ENCODE measurements at places on chromosomes 2 and 18.

DNA sequence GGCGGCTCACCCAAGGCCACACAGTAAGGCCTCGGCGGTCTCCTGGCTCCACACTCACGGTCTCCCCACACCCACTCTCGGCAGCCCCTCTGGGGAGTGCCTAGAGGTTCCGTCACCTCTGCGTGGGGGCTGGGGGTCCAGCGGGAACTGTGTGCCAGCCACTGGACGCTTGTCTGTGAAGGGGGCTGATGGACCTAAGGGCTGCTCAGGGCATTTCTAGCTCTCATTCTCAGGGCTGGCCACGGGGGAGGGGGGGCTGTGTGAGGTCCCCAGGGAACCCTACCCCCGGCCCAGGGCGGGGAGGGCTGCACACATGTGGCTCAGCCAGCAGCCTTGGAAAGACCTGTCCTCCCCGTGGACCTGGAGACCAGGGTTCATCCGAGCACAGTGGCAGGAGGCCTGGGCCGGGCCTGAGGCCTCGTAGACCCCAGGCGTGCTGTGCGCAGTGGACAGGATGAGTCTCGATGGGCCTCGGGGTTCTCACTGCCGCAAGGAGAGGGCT, 27.1 kb upstream of the ODC1 start:
- no peak for DNase-seq

- no peak for DNase-seq
Measured at GRCh38 chr2:120914839-120915521, 179.3 kb downstream of the GLI2 start.

- no peak for DNase-seq
Measured at GRCh38 chr2:9638532-9638931, 7.7 kb upstream of the YWHAQ start.

DNA sequence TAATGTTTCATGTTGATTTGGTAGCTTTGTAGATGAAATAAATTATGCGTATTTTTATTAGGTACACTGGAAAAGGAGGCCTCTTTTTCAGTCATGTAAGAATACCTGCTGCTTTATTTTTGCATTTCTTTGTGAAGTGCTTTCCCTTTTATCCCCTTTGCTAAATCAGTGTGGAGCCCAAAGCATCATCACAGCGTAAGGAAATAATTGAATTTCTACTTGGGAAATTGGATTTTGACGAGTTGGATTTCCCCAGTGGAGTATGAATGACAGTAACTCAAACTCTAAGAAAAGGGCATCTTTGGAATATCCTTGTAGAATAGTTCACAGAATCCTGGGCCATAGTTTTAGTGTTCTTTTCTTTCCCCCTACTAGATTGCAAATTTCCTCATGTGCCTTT, 97.2 kb downstream of the KCNJ3 start:
- no peak for DNase-seq

- no peak for DNase-seq
Measured at GRCh38 chr2:32958821-32959220, 12.1 kb downstream of the LTBP1 start.

- no peak for DNase-seq
Measured at GRCh38 chr2:169845016-169845415, 17.8 kb downstream of the UBR3 start.

DNA sequence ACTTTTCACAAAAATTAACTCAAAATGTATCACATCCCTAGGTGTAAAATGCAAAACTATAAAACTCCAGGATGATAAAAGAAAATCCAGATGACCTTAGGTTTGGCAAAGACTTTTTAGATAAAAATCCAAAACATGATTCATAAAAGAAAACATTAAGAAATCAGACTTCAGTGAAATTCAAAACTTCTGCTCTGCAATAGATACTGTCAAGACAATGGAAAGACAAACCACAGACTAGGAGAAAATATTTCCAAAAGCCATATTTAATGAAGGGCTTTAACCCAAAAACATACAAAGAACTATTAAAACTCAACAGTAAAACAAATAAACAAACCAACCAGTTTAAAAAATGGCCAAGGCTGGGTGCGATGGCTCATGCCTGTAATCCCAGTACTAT, 173.6 kb upstream of the SPOPL start:
- DNase-seq, result no peak

GRCh38 chr2:134773759-134774742, 55.3 kb upstream of the TMEM163 start:
- DNase-seq, result no peak

DNA sequence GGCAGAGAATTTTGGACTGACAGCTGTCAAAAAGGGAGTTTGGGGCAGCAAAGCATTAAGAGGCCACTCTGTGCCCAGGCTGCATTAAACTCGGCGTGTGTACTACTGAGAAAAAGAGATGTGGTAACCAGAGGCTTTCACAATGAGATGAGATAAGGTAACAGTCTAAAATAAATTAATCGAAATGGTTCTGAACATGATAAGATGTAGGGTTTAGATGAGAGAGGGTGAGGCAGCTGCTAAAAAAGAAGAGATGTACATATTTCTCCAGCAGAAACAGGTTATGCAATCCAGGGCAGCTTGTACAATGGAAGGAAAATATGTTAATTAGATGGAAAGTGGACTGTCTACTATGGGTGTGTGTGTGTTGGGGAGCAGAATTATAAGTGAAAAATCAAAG, 39.2 kb upstream of the ACTR3 start:
- DNase-seq, result no peak

DNA sequence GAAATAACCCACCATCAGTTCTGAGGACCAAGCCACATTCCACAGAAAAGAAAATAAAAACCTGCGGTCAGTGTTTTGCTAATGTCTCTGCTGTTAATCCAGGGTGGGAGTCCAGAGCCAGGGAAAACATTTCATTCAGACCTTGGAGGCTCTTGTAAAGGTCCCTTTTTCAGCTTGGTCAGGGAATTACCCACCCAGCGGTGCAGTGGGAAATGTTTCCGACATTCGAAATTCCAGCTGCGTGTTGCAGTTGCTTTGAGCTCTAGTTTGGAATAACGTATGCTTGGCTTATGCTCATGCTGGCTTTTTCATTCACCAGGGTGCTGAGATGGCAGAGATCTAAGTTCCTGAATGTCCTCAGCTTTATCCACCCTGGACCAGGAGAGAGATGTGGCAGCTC, 219.1 kb downstream of the TRIB2 start:
- no peak for DNase-seq

GRCh38 chr18:68985172-68985820, 187.4 kb downstream of the CCDC102B start:
- DNase-seq, result no peak

GRCh38 chr2:48890454-48891131, 135.1 kb upstream of the LHCGR start:
- no peak for DNase-seq

GRCh38 chr2:238689331-238689730, 158.6 kb upstream of the TWIST2 start:
- DNase-seq, result no peak

- DNase-seq, result no peak
Measured at GRCh38 chr2:197353393-197354168, 43.0 kb upstream of the ANKRD44 start.

Measured in T-helper 2 cell (primary cell).